ENCODE measurements at places on chromosomes 1 and 21. TPM values are rescaled to one million over a fixed set of nuclear protein-coding genes. Genes with fewer than 3 reads are reported as not detected.
A peak's percentile ranks its signal among the peaks of the same experiment; 100 is the strongest.

DNA sequence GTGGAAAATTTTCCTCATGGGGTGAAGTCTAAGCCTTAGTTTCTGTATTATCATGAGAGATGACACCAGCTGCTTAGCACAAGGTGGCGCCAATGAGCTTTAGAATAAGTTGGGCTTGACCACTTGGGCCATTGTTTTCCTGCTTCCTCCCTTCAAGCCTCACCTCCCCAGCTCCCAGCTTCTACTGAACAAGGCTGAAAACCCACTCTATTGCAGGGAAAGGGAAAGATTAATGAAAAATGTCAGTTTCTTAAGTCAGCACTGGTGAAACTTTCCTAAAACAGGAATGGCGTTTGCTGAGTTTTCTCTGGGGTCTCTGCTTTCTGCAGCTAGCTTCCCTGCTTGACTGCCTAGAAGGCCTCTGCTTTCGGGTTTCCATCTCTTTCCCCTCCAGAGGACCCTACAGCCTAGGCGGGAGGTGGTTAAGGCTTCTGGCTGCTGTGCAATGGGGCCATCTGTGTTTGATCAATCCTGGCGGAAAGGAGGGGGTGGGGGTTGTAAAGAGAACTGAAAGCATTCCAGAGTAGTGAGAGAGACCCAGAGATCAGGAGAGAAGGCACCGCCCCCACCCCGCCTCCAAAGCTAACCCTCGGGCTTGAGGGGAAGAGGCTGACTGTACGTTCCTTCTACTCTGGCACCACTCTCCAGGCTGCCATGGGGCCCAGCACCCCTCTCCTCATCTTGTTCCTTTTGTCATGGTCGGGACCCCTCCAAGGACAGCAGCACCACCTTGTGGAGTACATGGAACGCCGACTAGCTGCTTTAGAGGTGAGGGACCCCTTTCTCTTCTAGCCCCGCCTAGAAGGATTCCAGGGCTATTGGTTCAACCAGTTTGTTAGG, at the start of gene OLFML3:
Gene OLFML3, plus strand, starts transcription at position 612 of the 840 bp plus-strand sequence. Its CDS starts 43 bp downstream, at position 655.
- H3K36me3 ChIP-seq, result peaks cover 2% of the 10 kb centered on the region
- peaks cover 37% of the 10 kb centered on the region for H3K4me1 ChIP-seq
- H3K27me3 ChIP-seq, result no peaks in the 10 kb centered on the region
- H3K27ac ChIP-seq, result peak within 1 kb of the TSS; percentile 83

DNA sequence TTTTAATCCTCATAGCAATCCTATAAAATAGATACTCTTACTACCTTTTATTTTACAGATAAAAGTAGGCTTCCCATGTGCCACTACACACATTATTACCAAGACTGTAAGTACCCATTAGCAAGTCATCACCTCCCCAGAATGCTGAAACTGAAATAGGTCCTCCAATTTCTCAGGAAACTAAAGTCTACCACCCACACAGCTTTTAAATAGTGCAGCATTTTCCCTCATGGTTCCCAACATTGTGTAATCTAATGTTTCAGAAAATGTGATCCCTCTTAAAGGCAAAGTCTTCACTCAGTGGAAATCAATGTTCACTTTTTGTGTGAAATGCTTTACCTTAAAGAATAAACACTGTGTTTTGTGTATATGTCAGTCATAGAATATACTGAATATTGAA, 356.5 kb downstream of the GPATCH2 start:
- no peaks in the 10 kb centered on the region for H3K4me1 ChIP-seq
- no peaks in the 10 kb centered on the region for H3K27me3 ChIP-seq
- H3K4me3 ChIP-seq, result no peak overlapping the region
- H3K27ac ChIP-seq, result no peak overlapping the region
- DNase-seq, result no peak

- no peak overlapping the region for H3K4me3 ChIP-seq
- no peaks in the 10 kb centered on the region for H3K27me3 ChIP-seq
- H3K4me1 ChIP-seq, result no peaks in the 10 kb centered on the region
Observed at GRCh38 chr1:244735404-244735803, 82.5 kb downstream of the DESI2 start.

Gene LRRC53
- not detected for polyA plus RNA-seq

Gene P3R3URF
- not detected for polyA plus RNA-seq

DNA sequence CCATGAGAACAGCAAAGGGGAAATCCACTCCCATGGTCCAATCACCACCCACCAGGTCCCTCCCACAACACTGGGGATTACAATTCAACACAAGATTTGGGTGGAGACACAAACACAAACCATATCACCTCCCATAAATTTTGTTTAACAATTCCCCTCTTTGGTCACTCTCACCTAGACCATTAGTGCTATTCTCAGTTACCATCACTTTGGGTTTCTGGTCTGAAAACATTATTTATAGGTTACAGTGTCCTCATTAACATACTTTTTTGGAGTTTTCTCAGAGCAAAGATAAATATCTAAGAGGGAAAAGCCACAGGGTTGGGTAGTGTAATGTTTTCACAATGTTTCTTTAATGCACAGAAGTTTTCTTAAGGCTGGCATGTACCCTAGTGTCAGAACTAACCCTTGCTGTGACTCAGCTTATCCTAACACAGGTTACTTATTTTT, 47.7 kb upstream of the DNAH14 start:
- no peaks in the 10 kb centered on the region for H3K4me1 ChIP-seq
- no peaks in the 10 kb centered on the region for H3K27me3 ChIP-seq
- H3K36me3 ChIP-seq, result no peaks in the 10 kb centered on the region
- H3K4me3 ChIP-seq, result no peak overlapping the region
- H3K27ac ChIP-seq, result no peak overlapping the region
- no peak for DNase-seq

Gene CLDN8
- not detected for polyA plus RNA-seq

Gene MATN1
- 0.32 TPM for polyA plus RNA-seq

DNA sequence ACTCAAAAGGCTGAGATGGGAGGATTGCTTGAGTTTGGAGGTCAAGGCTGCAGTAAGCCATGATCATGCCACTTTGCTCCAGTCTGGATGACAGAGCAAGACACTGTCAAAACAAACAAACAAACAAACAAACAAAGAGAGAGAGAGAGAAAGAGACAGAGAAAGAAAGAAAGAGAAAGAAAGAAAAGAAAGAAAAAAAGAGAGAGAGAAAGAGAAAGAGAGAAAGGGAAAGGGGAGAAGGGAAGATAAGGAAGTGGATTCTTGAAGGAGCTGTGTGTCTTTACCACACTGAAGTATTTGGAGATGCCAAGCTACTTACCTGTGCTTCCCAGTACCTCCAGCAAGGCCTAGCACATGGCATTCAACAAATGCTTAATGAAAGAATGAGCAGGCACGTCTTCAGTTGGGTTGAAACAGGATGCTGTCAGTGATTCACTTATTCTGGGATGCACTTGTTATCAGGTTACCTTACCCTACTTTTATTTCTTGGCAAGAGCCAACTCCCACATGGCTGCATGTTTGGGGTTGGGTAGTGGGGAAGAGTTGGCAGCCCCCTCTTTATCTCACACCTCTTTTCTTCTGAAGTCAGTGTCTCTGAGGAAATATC, 28.8 kb downstream of the CD101 start:
- H3K27ac ChIP-seq, result no peak overlapping the region
- H3K4me1 ChIP-seq, result no peaks in the 10 kb centered on the region
- H3K36me3 ChIP-seq, result no peaks in the 10 kb centered on the region
- no peak overlapping the region for H3K4me3 ChIP-seq

DNA sequence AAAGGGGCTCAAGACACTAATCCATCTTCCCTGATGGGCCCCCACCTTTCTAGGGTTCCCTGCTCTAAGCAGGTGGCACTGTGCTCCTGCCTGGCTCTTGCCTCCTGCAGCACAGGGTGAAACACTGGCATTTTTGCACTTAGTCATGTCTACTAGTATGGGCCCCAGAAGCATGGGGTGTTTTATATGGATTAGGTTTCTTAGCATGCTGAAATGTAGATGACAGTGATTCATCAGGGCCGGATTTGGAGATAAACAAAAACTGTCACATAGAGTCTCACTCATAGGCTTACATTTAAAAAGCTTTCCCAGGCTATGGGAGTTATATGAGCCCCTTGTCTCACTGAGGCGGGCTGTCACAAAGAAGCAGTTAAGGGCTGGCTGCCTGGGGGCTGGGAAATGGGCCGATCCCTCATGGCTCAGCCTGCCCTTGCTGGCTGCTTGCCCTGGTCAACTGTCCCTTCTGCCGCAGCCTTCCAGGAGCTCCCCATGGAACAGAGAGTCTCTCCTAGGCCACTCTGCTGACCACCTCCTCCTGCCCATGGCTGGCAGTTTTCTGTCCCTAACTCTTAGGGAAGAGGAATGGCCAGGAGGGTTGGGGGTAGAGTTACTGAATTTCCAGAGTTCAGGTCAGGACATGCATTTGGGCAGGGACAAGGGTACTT, 6.5 kb downstream of the GALNT2 start:
- H3K27me3 ChIP-seq, result no peaks in the 10 kb centered on the region
- peaks cover 6% of the 10 kb centered on the region for H3K36me3 ChIP-seq
- no peak for DNase-seq
- no peak overlapping the region for H3K27ac ChIP-seq

Gene F13B
- polyA plus RNA-seq, result 0.69 TPM

Gene NTMT2
- not detected for polyA plus RNA-seq

Gene TMCO2
- not detected for polyA plus RNA-seq

All from small intestine (tissue), 16 donors.